Stimulated activated CD4-positive, alpha-beta T cell treated with anti-CD3 and anti-CD28 coated beads, Interleukin-15, amount 100 ng/mL, for 48 hours (primary cell): ENCODE measurements at places on chromosomes 5 and 9.

DNA sequence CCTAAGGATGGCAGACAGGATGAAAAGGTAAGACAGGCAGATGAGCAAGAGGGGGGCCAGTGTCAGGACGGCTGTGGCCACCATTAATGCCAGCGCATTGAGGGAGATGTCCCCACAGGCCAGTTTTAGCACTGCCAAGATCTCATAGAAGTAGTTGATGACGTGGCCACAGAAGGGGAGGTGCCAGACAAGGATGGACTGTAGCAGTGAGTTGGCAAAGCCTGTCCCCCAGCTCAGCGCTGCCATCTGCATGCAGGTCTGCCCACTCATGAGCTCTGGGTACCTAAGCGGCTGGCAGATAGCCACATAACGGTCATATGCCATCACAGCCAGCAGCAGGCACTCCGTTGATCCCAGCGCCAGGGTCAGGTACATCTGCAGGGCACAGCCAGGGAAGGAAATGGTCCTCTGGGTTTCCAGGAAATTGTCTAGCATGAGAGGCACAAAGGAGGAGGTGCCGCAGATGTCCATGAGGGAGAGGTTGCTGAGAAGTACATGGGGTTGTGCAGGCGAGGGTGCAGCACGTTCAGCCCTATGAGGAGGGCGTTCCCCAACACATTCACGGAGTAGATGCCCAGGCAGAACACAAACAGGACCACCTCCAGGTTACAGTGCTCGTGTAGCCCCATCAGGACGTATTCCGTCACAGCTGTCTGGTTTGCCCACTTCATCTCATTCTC lies 10.8 kb downstream of the OR13J1 start:
- peak; percentile 7 for DNase-seq

DNA sequence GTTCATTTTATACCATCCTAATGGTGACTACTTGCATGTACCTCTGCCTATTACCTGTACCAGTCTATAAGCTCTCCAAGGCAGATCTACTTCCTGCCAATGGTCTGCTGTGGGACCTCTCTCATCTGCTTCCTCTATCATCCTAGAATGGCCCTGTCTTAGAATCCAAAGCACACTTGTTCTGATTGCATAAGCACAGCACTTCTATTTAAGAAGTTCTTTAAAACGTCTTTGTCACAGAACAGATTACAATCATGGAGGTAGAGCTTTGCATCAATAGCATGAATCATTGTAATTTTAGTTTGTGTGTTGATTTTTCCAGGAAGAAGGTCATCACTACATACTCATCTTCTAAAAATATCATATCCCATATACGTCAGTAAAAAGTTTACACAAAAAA lies 131.8 kb upstream of the ACOT12 start:
- no peak for DNase-seq

GRCh38 chr5:64659289-64659688 lies 31.0 kb upstream of the SHISAL2B start:
- no peak for DNase-seq

- DNase-seq: no peak
These were observed 44.6 kb downstream of the TSSK1B start for GRCh38 chr5:113390224-113390623.

GRCh38 chr5:168941901-168942300 lies 359.0 kb downstream of the SLIT3 start:
- DNase-seq: no peak

GRCh38 chr5:132883261-132883834 lies 9.9 kb downstream of the LEAP2 start:
- DNase-seq: no peak

DNA sequence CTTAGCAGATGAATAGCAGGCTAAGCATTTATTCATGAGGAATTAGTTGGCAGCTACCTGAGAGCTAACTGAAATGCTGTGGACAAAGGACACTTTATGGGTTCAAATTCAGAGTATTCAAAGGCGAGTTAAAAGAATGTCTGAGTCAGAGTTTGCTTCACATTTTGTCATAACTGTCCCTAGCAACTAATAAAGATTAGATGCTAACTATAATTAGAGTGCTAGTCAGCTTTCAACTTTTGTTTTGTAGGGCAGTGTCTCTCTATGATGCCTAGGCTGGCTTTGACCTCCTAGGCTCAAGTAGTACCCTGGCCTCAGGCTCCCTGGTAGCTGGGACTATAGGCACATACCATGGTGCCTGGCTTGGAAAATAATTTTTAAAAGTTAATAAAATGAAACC lies 4.6 kb downstream of the SMC5 start:
- no peak for DNase-seq

- no peak for DNase-seq
These were observed 138.6 kb upstream of the PPP2R2B start for GRCh38 chr5:147017191-147017590.

DNA sequence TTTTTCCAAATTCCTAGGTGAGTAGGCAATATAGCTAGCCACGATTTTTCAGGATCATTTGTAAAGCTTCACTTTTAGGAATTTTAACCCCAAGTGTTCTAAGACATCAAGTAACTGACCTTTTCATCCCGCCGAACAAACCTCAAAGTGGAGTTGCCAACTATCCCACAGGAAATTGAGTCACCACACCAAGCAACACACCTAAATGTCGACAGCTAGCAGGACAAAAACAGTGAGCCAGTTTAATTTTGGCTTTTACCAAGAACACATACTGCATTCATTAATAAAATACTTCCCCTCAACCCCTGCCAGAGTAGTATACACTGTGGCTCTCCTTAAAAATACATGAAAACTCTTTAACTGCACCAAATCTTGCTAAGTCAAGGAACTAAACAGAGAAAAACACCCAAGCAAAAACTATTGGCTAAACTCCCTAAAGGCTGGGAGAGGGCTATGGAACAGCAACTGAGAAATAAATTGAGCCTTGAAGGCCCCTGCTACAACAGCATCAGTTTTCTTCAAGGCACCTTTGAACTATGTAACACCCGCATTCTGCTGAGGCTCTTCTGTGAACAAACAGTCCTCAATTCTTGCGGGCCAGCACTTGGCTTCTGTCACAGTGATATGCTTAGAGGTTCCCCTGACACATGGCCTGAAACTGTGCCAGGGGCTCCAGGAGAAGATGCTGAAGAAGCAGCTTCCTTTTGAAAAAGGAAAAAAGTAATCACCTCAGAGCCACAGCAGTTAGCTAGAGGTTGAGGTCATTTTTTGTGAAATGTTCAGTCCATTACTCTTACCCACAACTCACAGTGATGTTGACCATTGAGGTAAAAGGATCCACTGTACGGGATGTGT lies 459.6 kb downstream of the RAB3C start:
- DNase-seq: no peak

- no peak for DNase-seq
These were observed 611.2 kb downstream of the NR2F1-AS1 start for GRCh38 chr5:92969781-92970237.

- no peak for DNase-seq
These were observed 335.3 kb upstream of the ADAMTS16 start for GRCh38 chr5:4804691-4805360.

DNA sequence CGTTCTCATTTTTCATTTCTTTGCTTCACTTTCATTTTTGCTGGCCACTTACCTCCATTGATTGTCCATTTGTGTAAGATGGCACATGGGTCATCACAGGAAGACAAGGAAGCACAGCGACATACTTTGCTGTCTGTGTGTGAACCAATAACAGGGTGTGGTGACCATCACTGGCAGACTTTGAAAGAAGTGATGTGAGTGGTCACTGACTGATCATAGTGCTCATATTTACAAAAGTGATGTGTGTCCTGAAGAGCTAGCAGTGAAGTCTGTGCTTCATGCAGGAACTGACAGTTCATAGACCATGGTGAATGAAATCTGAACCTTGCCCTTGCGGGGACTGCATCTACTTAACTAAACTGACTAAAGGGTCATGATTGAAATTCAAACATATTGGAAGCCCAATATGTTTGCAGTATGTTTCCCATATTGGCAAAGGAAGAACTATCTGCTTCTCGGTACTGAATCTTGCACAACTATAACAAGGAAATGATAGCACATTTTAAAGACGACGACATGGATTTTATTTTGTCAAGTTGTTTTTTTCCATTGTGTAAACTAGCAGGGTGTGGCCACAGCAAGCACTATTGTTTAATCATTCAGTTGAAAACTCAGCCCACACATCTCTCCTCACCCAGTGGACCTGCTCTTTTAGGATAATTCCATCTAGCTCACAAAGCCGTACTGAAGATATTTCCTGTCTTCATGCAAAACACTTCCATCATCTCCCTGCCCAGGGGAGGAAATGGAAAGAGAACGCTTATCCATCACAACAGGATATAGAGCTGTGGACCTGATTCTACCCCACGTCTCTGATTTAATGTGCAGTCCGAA lies 232.0 kb upstream of the ANKRD55 start:
- DNase-seq: no peak

DNA sequence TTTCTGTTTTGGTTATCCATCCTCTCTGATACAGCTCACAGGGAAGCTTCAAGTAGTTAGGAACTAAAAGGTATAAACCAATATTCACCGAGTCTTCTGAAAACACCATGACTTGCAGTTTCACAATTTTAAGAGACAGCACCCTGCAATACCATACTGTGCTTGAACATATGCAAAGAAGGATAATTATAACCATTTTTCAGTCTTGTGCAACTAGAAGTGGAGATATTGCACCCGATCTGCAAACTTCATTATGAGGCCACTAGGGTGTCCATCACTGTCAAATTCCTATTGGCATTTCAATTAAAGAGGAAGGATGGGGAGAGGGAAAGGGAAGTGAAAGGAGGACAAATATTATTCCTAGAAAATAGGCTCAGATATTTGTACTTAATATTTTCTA lies 32.4 kb upstream of the CEP120 start:
- DNase-seq: no peak

- no peak for DNase-seq
These were observed 5.8 kb downstream of the TAS2R1 start for GRCh38 chr5:9624196-9624947.

DNA sequence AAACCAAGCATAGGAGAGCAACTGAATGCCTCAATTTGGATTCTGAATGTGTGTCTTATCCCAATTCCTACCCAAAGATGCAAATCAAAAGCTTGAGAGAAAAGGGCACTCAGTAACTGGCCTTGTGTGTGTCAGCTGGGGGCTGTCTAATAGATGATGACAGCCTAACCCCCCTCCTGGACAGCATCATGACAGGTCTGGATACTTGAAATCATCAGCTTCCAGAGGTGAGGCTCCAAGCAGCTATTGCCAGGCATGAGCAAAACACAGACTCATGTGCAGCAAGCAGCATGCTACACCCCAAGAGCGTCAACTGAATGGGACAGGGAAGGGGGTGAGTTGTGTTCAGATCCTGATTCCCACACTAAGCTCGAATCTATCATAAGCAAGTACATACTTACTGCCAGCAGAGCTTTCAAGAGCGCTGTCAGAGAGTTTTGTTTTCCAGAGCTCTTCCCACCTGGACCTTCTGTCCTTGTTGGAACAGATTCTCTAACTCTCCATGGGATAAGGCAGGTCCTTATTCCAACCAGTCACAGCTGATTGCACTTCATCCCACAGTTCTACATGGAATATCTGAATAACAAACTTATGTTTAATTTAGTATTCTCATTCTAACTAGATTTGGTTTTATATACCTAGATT lies 467.5 kb downstream of the DTWD2 start:
- DNase-seq: no peak

- no peak for DNase-seq
These were observed 93.7 kb upstream of the SMC5 start for GRCh38 chr9:70165006-70165602.

- DNase-seq: no peak
These were observed 264.8 kb downstream of the CSNK1G3 start for GRCh38 chr5:123776761-123777160.

GRCh38 chr9:87040410-87041009 lies 93.2 kb upstream of the GAS1 start:
- DNase-seq: no peak

- no peak for DNase-seq
These were observed 438.0 kb upstream of the WWC1 start for GRCh38 chr5:167853421-167853820.

GRCh38 chr5:95966005-95966404 lies 4.4 kb upstream of the ELL2 start:
- no peak for DNase-seq

DNA sequence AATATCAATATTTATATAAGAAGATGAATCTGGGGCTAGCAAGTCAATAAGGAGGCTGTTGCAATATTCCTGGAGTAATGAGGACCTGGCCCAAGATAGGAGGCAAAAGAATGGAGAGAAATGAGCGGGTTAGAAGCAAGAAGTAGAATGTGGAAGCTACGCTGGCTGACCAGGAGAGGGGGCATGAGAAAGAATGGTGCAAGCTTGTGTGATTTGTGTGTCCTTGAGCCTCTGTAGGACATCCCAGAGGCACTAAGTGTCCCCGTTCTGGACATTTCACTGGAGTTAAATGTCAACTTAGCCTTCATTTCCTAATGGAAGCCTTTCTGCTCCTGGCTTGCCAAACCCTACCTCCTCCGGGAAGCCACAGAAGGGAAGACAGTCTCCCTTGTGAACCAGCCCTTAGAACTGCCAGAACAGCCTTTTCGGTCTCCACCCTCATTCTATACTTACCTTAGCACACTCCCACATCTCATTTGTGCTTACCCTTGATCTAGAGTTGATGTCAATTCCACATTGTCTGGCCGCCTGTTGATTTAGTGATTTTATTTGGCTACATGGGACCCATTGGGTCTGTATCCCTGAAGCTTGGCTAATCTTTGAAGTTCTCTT lies 6.7 kb upstream of the PDE6A start:
- DNase-seq: no peak

- DNase-seq: no peak
These were observed 4.3 kb upstream of the ACER2 start for GRCh38 chr9:19404283-19405075.

DNA sequence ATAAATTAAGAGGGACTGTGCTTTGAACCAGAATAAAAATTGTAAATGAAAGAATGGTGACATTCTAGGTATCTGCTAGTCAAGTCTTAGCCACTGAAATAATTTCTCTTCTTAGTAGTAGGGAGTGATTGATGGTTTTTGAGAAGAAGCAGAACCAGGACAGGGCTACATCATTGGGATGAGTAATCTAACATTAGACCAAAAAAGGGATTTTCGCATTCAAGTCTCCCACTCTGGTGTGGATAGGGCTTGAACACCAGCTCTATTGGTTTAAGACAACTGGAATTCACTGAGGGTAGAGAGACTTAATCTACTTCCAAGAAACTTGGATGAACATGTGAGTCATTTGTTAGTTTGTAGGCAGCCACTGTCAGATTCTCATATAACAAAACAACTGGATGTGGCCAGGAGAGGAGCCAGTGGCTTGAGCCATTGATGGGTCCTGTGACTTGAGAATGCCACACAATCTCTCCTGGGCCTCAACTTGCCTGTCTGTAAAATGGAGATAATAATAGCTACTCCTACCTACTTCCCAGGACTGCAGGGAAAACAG lies 16.6 kb downstream of the FAT2 start:
- DNase-seq: no peak

DNA sequence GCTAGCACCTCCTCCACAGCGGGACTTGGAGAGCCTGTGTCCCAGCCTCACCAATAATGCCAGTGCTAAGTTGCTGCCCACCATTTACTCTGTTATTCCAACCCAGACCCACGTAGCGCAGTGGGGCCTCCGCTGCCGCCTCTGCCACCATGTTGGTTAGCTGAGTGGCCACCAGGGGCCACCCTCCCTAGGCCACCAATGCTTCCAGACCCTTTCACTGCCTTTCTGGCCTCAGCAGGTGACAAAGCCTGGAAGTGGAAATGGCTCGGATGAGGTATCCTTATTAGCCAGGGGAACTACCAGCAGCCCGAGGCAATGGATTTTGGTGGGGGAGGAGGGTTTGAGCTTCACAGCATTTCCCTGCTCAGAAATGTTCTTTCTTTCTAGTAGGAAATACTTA lies 110.1 kb downstream of the OSTF1 start:
- no peak for DNase-seq

GRCh38 chr9:89986190-89986589 lies 381.4 kb downstream of the GADD45G start:
- peak; percentile 27 for DNase-seq
